Activated CD4-positive, alpha-beta memory T cell treated with anti-CD3 and anti-CD28 coated beads, Interleukin-2, amount 10 ng/mL, durations not matched to agents 7 days and 5 days (primary cell): ENCODE measurements at places on chromosomes 5 and 9. TPM values are rescaled to one million over a fixed set of nuclear protein-coding genes. Genes with fewer than 3 reads are reported as not detected.

Gene BHMT2
- total RNA-seq: not detected

Gene ISL1
- not detected for total RNA-seq

Gene FOXI1
- not detected for total RNA-seq

Gene EGFLAM
- not detected for total RNA-seq

Gene AGXT2
- not detected for total RNA-seq

Gene STK32A
- not detected for total RNA-seq

Gene C9orf50
- total RNA-seq: not detected

Gene SNX18
- 38.9 TPM for total RNA-seq

Gene GARIN3
- 0.13 TPM for total RNA-seq

Gene CFAP77
- not detected for total RNA-seq

Gene HK3
- not detected for total RNA-seq

Gene FST
- total RNA-seq: not detected

Gene HMGCS1
- 155 TPM for total RNA-seq

Gene PCDHB5
- total RNA-seq: not detected

Gene DIPK1B
- total RNA-seq: 0.18 TPM

Gene SLC2A6
- 1.2 TPM for total RNA-seq

Gene WDR31
- total RNA-seq: 0.85 TPM

Gene SLC6A19
- not detected for total RNA-seq

Gene PRSS3
- not detected for total RNA-seq

Gene LCN15
- total RNA-seq: not detected

Gene SOWAHA
- not detected for total RNA-seq

Gene HRCT1
- not detected for total RNA-seq

Gene CARTPT
- total RNA-seq: not detected

Gene PCDH1
- not detected for total RNA-seq

Gene SPATA31E1
- not detected for total RNA-seq

Gene PCDHB15
- not detected for total RNA-seq
